ENCODE measurements at places on chromosomes 4 and X.

GRCh38 chrX:117996918-117997480 is 119.6 kb downstream of the KLHL13 start:
- H3K4me1 ChIP-seq, result no peaks in the 10 kb centered on the region
- H3K27me3 ChIP-seq, result no peaks in the 10 kb centered on the region
- no peak overlapping the region for H3K27ac ChIP-seq
- no peak for DNase-seq

DNA sequence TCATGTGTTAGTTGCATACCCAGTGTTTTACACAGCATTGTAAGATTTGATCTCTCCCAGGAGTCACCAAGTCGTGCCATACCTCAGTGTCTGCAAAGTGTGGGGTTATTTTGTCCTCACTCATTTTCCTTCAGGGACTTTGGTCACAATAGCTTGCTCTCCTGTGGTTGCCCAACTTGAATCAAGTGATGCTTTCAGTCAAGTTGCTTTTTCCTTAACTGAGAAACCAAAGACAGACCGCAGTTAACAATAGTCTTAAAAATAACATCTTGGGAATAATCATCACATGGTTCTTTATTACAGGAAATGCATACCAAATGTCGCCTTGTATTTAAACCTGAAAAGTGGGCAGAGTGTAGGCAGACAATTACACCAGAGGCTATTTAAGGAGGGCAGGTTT is 44.5 kb upstream of the NDP start:
- no peaks in the 10 kb centered on the region for H3K27me3 ChIP-seq
- no peak overlapping the region for H3K27ac ChIP-seq
- no peak for DNase-seq
- H3K4me1 ChIP-seq, result no peaks in the 10 kb centered on the region
- H3K4me3 ChIP-seq, result no peak overlapping the region

- peaks cover 24% of the 10 kb centered on the region for H3K4me1 ChIP-seq
- H3K27me3 ChIP-seq, result no peaks in the 10 kb centered on the region
- H3K36me3 ChIP-seq, result no peaks in the 10 kb centered on the region
- H3K4me3 ChIP-seq, result peak overlapping the region; percentile 92
Observed at GRCh38 chrX:118346258-118347094, 570 bp downstream of the WDR44 start.

GRCh38 chr4:108763226-108763593 is 357 bp upstream of the ETNPPL start:
- H3K27me3 ChIP-seq, result peaks cover 25% of the 10 kb centered on the region
- no peak for DNase-seq
- H3K36me3 ChIP-seq, result no peaks in the 10 kb centered on the region
- H3K27ac ChIP-seq, result no peak overlapping the region
- H3K4me1 ChIP-seq, result peaks cover 14% of the 10 kb centered on the region

GRCh38 chr4:75630174-75630936 is at the start of gene CDKL2:
Gene CDKL2, minus strand, starts transcription at chr4:75630528. Its CDS starts 4,540 bp downstream, at chr4:75625988.
- peak; percentile 91 for DNase-seq
- no peaks in the 10 kb centered on the region for H3K27me3 ChIP-seq
- H3K27ac ChIP-seq, result peak within 1 kb of the TSS; percentile 52
- H3K4me3 ChIP-seq, result peak within 1 kb of the TSS; percentile 82
- no peaks in the 10 kb centered on the region for H3K36me3 ChIP-seq

GRCh38 chr4:4614925-4615678 is 73.3 kb upstream of the STX18 start:
- H3K4me1 ChIP-seq, result no peaks in the 10 kb centered on the region
- H3K4me3 ChIP-seq, result no peak overlapping the region
- no peaks in the 10 kb centered on the region for H3K27me3 ChIP-seq
- H3K36me3 ChIP-seq, result no peaks in the 10 kb centered on the region

DNA sequence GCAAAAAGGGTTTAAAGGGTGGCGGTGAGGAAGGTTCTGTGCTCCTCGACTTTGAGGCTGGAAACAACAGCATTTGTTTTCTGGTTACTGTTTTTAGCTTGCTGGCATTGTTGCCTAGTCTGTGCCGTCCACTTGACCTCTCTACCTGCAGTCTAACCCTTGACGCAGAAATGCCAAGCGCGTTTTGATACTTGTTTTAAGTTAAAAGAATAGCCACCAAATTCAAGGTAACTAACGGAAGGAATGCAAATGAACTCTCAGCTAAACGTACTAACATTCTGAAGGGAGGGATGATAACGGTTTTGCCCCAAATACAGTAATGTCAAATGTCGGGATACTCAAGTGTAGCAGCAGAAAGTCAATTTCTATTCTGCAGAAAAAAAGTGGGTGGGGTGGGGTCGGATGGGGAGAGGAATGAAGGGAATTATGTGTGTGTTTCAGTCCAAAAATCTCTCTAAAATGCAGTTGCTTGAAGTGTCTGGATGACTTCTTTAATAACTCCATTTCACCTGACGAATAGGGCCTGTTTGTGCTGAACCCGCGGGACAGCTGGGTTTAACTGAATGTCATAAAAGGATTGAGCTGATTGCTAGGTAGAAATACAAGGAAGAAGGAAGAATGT is 3.4 kb upstream of the NKX6-1 start:
- H3K4me3 ChIP-seq, result no peak overlapping the region
- H3K27me3 ChIP-seq, result peaks cover 41% of the 10 kb centered on the region
- H3K27ac ChIP-seq, result no peak overlapping the region
- no peaks in the 10 kb centered on the region for H3K36me3 ChIP-seq
- DNase-seq, result no peak

- H3K36me3 ChIP-seq, result no peaks in the 10 kb centered on the region
- no peak for DNase-seq
- no peak overlapping the region for H3K27ac ChIP-seq
- no peaks in the 10 kb centered on the region for H3K27me3 ChIP-seq
- no peak overlapping the region for H3K4me3 ChIP-seq
- H3K4me1 ChIP-seq, result peaks cover 19% of the 10 kb centered on the region
Observed at GRCh38 chrX:20418379-20419150, 151.9 kb upstream of the RPS6KA3 start.

DNA sequence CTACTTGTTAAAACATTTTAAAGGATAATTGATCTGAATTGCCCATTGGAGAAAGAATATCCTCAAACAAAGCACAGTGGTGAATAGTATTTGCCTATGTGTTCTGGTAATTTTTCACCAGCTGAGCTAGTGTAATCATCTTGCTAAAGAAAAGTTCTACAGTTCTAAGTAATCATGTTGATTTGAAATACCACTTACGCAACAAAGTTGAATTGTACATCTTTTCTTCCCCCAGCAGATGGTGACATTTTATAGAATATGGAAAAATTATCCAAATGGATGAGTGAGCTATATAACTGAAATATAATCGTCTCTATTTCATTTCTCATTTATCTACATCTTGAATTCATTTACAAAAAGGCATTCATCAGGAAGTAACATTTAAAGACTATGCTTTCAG is 9.7 kb upstream of the ZNF674 start:
- H3K27me3 ChIP-seq, result no peaks in the 10 kb centered on the region
- H3K27ac ChIP-seq, result no peak overlapping the region
- H3K36me3 ChIP-seq, result no peaks in the 10 kb centered on the region
- peak; percentile 26 for DNase-seq

DNA sequence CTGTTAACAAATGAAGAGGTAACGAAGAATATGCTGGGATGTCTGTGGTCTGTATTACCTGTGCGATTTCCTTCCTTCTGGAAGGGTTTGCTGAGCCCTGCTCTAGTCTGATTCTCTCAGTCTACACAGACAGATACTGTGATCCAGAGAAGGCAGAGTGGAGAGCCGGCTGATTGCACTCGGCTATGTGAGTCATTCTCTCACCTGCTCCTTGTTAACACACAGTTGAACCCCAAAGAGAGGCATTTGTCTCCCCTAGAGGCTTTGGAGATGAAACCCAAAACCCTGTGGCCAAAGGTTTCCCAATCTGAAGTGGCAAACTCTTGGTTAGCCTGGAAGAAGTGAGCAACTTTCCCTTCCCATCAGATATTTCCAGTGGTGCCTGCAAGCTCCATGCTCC is 78.1 kb upstream of the GPC4 start:
- DNase-seq, result no peak
- H3K4me3 ChIP-seq, result no peak overlapping the region

DNA sequence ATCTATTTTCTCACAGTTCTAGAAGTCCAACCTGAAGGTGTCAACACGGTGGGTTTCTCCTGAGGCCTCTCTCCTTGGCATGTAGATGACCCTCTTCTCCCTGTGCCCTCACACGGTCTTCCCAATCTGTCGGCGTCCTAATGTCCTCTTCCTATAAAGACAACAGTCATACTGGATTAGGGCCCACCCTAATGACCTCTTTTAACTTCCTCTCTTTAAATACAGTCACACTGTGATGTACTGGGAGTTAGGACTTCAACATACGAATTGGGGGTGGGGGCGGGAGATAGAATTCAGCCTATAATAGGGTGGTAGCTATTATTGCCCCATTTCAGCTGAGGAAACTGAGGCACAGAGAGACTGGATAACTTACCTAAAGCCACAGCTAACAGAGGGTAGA is 70.2 kb downstream of the SMIM20 start:
- H3K27me3 ChIP-seq, result no peaks in the 10 kb centered on the region
- no peaks in the 10 kb centered on the region for H3K36me3 ChIP-seq
- peaks cover 3% of the 10 kb centered on the region for H3K4me1 ChIP-seq
- H3K27ac ChIP-seq, result no peak overlapping the region
- DNase-seq, result no peak

- no peaks in the 10 kb centered on the region for H3K27me3 ChIP-seq
- H3K27ac ChIP-seq, result peak overlapping the region; percentile 79
- H3K4me3 ChIP-seq, result peak overlapping the region; percentile 70
- peaks cover 8% of the 10 kb centered on the region for H3K4me1 ChIP-seq
- peak; percentile 16 for DNase-seq
Observed at GRCh38 chrX:7146703-7147412, 654 bp upstream of the STS start.

DNA sequence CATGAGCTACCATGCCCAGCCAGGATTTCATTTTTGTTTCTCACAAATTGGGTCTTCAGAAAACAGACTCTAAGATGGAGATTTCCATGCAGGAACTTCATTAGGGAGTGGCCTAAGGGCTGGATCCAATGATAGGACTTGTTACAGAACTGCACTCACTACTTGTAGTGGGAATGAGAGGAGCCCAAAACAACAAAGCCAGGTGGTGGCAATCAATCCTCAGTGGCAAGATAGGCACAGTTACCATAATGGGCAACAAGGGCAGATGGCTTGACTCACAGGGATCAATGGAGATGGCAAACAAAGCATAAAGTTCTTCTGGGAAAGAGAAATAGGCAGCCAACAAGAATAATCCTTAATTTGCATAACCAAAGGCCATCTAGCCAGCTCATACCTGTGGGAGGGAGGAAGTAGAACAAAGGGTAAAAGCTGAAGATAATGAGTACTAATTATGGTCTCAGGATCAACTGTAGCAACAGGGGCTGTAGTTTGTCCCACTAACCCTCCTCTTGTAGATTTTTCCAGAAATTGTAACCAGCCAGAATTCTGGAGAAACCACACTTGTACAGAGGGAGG is 72.8 kb upstream of the MAPK10 start:
- no peak overlapping the region for H3K4me3 ChIP-seq
- no peaks in the 10 kb centered on the region for H3K4me1 ChIP-seq
- no peaks in the 10 kb centered on the region for H3K36me3 ChIP-seq
- H3K27ac ChIP-seq, result no peak overlapping the region
- no peak for DNase-seq
